ENCODE measurements at places on chromosomes 12 and 14.

- no peak for DNase-seq
Observed at GRCh38 chr12:114562654-114563053, 121.3 kb downstream of the TBX3 start.

- no peak for DNase-seq
Observed at GRCh38 chr14:85576218-85576617, 46.3 kb downstream of the FLRT2 start.

- no peak for DNase-seq
Observed at GRCh38 chr12:84843593-84844144, 68.9 kb downstream of the SLC6A15 start.

DNA sequence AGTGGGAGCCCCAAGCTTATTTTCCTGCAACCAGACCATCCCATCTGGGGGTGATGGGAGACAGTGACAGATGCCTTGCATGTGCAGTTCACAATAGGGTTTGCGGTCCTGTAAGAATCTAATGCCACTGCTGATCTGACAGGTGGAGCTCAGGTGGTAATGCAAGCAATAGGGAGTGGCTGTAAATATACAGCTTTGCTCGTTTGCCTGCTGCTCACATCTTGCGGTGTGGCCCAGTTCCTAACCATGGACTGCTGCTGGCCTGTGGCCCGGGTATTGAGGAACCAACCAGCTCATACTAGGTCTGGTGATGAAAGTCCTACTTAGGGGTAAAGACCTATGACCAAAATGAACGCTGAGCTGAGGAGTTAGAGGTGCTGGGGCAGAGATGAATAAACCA, 36.1 kb upstream of the CCDC88C start:
- DNase-seq: no peak

DNA sequence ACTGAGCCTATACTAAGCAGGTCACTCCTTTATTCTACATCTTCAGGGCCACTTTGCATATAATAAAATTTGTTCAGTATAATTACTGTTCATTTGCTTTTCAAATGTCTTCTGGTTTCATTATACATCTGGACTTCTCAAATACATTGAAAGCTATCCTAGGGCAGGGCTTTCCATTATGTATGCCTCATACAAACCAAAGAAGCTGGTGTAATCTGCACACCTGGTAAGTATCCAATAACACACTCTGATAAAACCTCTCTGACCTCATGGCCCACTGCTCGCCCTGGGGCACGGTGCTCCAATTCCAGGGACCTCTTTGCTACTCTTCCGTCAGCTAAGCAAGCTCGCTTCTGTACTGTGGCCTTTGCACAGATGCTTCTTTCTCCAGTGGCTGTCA, 21.9 kb upstream of the ISM2 start:
- no peak for DNase-seq

- peak; percentile 56 for DNase-seq
Observed at GRCh38 chr12:6335451-6336078, 6.3 kb downstream of the TNFRSF1A start.

GRCh38 chr12:16608946-16609539, 3.1 kb upstream of the LMO3 start:
- no peak for DNase-seq

DNA sequence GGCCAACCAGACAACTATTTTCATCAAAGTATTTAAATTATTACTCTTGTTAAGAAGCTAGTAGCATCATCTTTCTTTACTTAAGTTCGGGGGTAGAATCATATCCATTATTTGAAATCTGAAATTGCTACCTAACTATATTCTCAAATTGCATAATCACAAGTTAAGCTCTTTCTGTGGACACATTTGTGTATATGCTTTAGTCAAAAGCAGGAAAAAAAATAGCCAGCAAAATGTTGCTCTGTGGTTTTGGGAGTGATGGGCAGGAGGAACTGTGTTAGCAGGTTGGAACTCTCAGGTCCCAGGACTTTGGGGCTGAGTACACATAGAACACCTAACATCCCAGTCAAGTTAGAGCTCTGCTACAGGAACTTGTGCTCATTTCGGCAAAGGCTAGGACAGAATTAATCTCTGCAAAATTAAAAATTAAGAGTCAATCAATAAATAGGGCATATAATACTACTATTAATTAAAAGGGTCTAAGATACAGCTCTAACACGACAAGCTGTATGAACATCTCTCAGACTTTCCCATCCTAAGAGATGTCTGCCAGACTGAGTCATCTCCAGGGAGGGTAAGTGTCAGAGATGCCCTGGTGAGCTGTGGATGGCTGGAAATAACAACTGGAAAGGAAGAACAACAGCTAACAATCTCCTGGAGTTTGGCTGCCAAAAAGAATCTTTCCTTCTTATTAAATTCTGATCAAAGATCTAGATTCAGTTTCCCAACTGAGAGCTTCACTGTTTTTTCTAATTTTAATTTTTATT, 203.5 kb upstream of the GZMB start:
- DNase-seq: no peak

DNA sequence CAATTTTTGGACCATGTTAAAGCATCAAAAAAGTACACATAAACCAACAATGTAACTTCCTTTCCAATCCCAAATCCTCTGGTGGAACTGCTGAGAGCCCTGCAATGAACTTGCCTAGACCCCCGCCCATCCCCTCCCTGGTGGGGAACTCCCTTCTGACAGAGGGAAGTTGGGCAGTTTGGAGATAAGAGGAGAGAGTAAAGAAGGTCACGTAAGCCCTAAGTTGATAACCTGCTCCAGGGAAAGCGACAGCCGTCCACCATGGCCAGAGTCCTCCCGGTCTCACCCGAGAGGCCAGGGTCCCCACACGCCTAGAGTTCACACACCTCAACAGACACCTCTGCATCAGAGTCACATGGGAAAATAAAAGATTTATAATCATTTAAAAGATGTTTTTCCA, 138.7 kb downstream of the EGLN3 start:
- no peak for DNase-seq

GRCh38 chr12:67080637-67081036, 188.5 kb upstream of the CAND1 start:
- no peak for DNase-seq

GRCh38 chr12:85206543-85206942, 73.5 kb upstream of the ALX1 start:
- no peak for DNase-seq

- DNase-seq: no peak
Observed at GRCh38 chr12:6041891-6042290, 82.6 kb downstream of the VWF start.

DNA sequence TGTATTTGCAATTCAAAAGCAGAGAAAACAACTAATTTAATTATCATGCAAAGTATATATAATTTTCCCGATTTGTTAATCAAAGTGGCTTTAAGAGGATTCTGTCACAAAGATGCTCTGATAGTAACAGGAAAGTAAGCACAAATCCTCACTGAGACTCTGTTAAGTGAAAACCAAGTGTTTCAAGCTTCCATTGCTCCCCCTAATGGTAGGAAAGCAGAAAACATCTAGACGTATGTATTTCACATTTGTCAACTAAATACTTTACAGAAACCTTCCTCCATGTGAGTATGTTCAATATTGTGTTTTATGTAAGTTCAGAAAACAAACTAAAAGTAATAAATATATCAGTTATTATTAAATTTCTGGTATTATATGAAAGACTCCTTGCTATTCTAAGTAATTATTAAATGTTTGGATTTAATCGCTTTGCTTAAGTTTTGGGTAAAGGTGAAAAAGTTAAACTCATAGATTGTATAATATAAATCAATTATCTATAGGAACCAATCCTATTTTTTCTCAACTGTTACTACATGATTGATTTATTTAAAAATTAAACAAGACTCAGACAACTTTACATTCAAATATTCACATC, 1.5 kb upstream of the NTS start:
- no peak for DNase-seq

DNA sequence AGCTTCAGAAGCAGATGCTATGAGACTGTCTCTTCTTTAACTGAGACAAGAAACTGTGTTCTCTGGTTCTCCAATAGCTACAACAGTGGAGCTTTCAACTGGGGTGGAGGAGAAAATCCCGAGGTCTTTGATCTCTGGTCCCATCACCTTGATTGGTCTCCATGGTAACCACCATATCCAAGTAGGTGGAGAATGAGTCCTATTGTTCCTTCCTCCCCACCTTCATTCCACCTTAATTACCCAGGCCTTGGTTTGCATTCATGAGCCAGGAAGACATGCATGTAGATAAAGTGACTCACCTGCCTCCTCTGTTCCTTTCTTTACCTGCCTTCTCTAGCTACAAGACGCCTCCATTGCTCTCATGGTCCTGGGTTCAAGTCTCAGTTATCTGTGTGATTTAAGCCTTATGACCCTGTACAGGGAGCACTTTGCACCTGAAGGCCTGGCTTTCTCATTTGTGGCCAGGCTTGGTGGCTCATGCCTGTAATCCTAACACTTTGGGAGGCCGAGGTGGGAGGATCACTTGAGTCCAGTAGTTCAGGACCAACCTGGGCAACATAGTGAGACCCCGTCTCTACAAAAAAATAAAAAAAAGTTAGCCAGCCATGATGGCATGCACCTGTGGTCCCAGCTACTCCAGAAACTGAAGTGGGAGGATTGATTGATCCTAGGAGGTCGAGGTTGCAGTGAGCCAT, 157.7 kb upstream of the TBX3 start:
- DNase-seq: no peak

GRCh38 chr14:75978249-75978731, 3.5 kb downstream of the TGFB3 start:
- DNase-seq: no peak

DNA sequence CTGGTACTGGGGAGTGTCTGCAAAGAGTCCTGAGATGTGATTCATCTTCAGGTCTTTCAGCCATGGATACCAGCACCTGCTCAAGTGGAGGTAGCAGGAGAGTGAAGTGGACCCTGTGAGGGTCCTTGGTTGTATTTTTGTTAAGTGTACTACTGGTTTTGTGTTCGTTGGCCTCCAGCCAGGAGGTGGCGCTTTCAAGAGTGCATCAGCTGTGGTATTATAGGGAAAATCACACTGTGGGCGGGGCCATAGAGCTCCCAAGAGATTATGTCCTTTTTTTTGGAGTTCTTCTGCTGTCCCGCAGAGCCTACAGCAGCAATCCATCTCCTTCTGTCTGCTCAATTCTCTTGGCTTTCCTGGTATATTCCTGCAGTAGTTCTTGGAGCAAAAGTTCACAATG, 66.8 kb downstream of the SPATA7 start:
- DNase-seq: no peak

- DNase-seq: no peak
Observed at GRCh38 chr12:13981296-13981962, at the start of gene GRIN2B. Gene GRIN2B, minus strand, starts transcription at chr12:13981602. Its CDS starts 115,394 bp downstream, at chr12:13866208.

DNA sequence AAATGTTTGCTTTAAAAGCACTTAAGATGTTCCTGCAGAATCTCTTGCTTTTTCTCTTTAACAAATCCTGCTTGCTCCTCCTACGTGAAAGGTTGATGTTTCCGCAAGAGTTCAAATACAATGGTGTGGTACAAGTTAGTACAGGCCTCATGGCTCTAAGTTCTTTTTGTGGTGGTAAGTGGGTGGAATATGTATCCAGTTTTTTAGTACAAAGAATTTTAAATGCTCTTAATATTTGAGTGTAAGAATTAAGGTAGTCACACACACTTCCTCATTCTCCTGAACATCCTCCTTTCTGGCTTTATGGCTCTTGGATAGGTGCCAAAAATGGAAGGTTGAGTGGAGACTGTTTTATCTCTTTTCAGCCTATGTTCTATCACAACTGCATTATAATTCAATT, 1.8 kb downstream of the OTOGL start:
- no peak for DNase-seq

GRCh38 chr12:45232756-45233372, 17.0 kb downstream of the ANO6 start:
- no peak for DNase-seq

GRCh38 chr12:132343294-132344004, 14.1 kb upstream of the GALNT9 start:
- DNase-seq: no peak

GRCh38 chr12:13924286-13924685, 57.1 kb downstream of the GRIN2B start:
- DNase-seq: no peak

- DNase-seq: no peak
Observed at GRCh38 chr12:91364471-91365184, 182.0 kb upstream of the DCN start.

DNA sequence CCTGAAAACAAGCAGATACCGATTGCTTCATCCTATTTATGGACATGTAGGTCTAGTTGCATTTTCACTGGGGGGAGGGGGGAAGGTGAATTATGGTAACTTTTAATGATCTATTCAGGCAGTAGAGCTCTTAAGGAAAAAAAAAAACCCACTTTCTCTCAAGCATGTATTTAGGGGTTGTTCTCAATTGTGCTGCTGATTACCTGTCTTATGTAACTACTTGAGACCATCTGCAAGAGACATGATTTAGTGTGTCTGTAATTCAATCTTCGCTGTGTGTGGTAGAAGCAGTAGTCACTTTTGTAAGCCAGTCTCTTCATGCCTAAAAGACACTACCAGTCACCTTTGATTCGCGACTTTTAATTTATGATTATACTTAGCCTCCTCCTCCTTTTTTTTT, 8.9 kb downstream of the CALM1 start:
- no peak for DNase-seq

- no peak for DNase-seq
Observed at GRCh38 chr14:101360054-101360911, 201.0 kb upstream of the DIO3 start.

- no peak for DNase-seq
Observed at GRCh38 chr14:62759796-62760195, 285.5 kb downstream of the KCNH5 start.

DNA sequence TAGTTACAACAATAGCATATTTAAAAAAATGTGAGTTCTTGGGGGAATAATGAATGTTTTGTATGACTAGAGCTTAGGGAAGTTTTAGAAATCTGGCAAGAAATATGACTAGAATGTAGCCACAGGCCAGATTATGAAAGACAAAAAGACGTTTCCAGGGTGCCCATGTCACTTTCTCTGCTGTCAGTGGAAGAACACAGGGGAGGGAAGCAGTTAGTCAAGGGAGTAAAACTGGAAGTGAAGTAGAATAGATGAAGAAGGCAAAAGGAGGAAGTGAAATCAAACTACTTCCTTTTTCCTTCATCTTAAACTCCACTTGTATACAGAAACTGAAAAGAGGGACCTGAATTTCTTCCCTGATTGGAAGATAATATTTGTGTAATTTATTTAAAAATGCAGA, 81.2 kb upstream of the ATP2B1 start:
- DNase-seq: no peak

DNA sequence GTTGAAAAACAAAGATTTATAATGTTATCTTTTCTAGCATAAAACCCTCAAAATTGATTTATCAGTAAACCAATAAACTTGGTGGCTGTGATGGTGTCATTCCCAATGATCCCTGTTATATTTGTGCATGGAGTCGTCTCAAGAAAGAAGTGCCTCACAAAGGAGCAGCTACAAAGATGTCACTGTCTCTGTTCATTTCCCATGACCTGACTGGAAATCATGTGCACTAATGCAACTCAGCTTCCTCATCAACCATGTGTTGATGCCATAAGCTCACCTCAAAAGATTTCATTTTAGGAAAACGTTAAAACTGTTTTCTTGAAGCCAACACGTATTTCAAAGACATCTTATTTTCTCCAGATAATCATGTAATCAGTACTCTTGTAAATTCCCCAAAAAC, 28.8 kb downstream of the CLEC1A start:
- no peak for DNase-seq

- DNase-seq: no peak
Observed at GRCh38 chr12:112705037-112705632, 86.4 kb upstream of the RPH3A start.
